ENCODE measurements at places on chromosomes 6 and 20. TPM values are rescaled to one million over a fixed set of nuclear protein-coding genes. Genes with fewer than 3 reads are reported as not detected.
A peak's percentile ranks its signal among the peaks of the same experiment; 100 is the strongest.

PKIB gene
- total RNA-seq = not detected

HBS1L gene
- total RNA-seq = 104 TPM

ATAT1 gene
- 0.68 TPM for total RNA-seq

OR2J3 gene
- total RNA-seq = not detected

FUT9 gene
- total RNA-seq = not detected

- no peak for DNase-seq
Measured at GRCh38 chr6:134005800-134006199, 46.6 kb downstream of the SLC2A12 start.

DNA sequence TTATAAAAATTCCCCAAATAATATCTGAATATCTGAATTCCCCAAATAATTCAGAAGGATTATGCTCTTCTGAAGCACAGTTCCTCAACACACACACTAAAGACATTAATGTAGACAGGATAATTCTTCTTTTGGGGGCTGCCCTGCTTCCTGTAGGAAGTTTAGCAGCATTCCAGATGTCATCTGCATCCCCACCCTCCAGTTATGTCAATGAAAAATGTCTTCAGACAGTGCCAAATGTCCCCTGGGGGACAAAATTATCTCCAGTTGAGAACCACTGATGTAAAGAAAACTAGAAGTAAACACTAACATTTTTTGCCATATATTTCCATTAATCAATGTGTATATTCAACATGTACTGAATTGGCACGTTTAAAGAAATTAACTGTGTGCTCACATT is 25.9 kb upstream of the NAA20 start:
- DNase-seq = no peak

DNA sequence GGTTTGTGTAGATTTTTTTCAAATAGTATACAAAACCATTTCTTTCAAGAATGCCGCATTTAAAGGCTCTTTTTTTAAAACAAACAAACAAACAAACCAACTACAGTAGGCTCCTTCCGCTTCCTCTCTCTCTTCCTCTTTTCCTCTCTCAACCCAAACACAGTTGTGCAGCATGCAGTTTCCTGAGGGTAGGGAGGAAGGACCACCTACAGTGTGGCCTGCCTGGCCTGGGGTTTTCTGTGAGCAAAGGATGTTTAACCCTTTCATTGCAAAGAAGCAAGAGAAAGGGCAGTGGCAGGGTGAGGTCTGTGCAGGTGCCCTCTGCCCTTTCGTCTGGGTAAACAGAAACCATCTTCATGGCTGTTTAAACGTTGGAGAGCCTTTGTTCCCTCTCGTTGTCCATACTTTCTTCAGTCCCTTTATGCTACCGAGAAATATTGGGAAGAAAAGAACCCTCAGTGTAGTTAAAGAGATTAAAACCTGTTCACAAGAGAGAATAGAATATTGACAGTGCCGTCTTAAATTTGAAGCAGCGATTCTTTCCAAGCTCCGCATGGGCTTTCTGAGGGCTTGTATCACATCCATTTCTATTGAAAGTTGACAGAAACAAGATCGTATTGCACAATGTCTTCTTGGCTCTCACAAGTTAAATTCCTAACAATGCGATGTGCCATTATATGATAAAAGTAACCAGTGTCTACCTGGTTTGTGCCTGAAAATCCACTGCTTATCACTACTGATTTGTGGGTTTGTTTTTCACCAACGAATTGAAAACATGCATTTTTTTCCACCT is 215.5 kb upstream of the SNX9 start:
- no peak for DNase-seq

DNA sequence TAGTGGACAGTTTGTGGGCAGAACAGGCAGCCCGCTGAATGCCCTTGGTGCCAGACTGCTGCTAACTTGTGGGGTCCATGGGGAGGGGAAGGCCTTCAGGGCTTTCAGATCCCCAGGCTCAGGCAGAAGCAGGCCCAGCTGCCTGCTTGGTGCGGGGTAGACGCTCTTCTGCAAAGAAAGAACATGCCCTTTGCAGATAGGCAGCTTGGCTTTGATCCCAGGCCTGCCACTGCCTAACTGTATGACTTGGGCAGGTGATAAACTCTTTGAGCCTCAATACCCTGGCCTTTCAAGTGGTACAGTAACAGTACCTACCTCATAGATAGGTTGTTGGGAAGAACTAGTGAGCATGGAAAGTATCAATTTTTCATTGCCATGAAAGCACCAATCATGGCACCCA is 28.4 kb downstream of the CHMP4B start:
- no peak for DNase-seq

- no peak for DNase-seq
Measured at GRCh38 chr6:144697369-144697760, 412.2 kb downstream of the UTRN start.

GRCh38 chr6:1390133-1390945 is 963 bp downstream of the FOXF2 start:
- peak; percentile 26 for DNase-seq

GRCh38 chr6:6008648-6009421 is 2.1 kb upstream of the NRN1 start:
- peak; percentile 90 for DNase-seq

GRCh38 chr6:10873374-10873773 is 8.5 kb downstream of the GCM2 start:
- no peak for DNase-seq

DNA sequence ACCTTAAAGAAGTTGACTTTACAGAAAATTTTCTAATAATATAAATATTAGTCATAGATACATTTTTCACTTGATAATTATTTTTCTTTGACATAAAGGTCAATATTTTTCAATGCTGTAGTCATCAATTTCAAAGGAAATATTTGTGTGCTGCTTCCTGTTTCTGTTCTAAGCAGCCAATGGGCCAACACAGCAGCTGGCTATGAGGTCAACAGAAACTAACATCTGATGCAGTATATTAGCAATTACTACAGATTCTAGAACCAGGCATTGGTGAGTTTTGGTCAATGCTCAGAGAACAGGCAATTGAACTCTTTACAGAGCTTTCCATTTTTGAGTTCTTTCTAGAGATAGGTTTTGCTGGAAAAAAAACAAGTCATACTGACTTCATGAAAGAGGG is 669.6 kb upstream of the NRSN1 start:
- DNase-seq = no peak

- no peak for DNase-seq
Measured at GRCh38 chr6:32562940-32563339, 26.7 kb downstream of the HLA-DRB1 start.
